Stimulated activated naive CD8-positive, alpha-beta T cell treated with anti-CD3 and anti-CD28 coated beads, Interleukin-15, Interleukin-2, amounts not matched to agents 100 U/mL and 50 U/mL, for 24 hours (primary cell): ENCODE measurements at places on chromosomes 3 and 15.

GRCh38 chr15:63800739-63801138 is 33.0 kb downstream of the HERC1 start:
- DNase-seq, result no peak

DNA sequence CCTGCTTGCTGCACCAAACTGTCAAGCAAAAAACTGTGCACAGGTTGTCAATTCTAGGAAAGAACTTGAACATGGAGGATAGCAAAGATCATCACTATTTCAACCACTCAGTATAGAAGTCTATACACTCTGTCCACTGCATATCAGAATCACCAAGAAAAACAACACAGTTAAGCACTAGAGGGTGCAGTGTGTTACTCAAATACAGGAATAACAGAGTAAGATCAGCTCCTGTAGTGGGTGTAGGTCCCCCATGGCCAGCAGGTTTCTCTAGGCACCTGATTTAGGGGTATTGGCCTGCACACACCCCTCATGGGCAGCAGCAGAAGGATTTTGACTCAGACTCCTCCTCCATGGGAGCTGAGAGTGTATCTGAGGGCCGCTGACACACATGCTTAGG is 464.1 kb downstream of the EPHA6 start:
- no peak for DNase-seq

GRCh38 chr15:62782071-62782841 is 260.3 kb upstream of the TPM1 start:
- DNase-seq, result peak; percentile 8

DNA sequence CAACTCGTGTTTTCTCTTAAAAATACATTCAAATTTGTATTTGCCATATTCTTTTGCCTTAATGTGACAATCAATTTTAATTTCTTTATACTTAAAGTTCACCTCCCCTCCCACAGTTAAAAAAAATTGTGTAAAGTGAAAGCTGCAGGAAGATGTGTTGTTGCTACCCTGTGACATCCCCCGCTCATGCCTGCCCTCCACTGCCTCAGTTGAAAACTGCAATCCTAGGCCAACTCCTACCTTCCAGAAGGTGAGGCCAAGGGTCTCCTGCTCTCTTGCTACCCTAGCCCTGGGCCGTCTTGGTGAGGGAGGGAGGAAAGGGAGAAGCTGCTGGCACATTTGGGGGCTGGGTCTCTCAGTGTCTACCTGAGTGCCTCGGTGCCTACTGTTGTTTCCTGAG is 57.0 kb upstream of the CMTM7 start:
- peak; percentile 46 for DNase-seq

DNA sequence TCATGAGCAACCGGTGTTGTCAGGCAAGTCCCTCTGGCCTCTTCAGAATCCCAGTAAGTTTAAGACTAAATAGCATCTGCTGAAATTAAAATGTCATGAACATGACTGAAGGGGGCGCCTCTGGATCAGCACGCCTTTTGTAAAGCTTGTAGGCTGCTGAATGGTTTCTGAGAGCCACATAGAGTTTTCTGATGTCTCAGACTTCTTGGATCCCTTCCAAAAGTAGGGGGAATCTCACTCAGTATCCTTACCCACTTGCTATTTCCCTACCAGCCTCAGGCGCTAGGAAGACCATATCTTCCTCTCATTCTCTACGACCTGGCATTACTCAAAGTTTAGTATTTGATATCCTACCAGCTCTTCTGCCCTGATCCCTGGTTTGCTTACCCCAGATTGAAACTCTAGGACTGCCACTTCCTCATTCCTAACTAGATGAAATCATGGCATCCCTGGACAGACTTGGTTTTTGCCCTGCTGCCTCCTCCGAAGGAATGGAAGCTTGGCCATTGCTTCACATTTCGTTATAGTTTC is 62.7 kb upstream of the CD47 start:
- DNase-seq, result peak; percentile 53

DNA sequence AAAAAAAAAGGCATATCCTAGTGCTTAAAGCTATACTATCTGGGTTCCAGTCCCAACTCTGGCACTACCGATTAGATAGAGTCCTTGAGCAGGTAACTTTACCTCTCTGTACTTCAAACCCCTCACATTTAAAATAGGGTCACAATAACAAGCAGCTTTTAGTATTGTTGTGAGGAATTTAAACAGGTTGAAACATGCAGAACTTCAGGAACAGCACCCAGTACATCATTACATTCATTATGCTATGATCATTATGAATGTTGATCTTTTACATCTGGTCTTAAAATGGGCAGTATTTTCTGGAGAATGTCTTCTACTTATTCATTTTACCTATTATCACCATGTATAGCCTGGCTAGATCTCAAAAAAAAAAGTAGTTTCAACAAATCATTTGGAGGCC is 176.1 kb upstream of the CCDC54 start:
- DNase-seq, result no peak

- DNase-seq, result no peak
Observed at GRCh38 chr3:170044795-170045244, 7.0 kb downstream of the GPR160 start.

DNA sequence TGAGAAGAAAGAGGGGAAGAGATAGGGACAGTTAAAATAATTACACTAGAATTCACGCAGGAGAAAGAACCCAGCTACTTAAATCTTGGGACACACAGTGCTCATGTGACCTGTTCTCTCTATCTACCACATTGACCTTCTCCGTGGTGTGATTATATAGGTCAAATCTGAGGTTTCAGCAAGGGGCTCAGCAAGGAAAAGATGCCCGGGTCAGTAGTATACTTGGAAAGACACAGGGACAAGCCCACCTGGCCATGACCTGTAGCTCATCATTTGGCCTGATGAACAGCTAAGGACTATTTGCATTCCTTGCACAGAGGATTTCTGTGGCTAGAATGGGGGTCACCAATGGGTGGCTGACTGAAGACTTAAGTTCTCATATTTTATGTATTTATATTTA is 71.9 kb downstream of the SSR3 start:
- no peak for DNase-seq

- DNase-seq, result no peak
Observed at GRCh38 chr3:133742351-133743091, 3.7 kb upstream of the TF start.

GRCh38 chr15:33179874-33180273 is 14.6 kb downstream of the FMN1 start:
- DNase-seq, result no peak

- DNase-seq, result no peak
Observed at GRCh38 chr3:2303566-2303965, 204.9 kb downstream of the CNTN4 start.

GRCh38 chr15:88627463-88627862 is 6.3 kb downstream of the AEN start:
- no peak for DNase-seq

DNA sequence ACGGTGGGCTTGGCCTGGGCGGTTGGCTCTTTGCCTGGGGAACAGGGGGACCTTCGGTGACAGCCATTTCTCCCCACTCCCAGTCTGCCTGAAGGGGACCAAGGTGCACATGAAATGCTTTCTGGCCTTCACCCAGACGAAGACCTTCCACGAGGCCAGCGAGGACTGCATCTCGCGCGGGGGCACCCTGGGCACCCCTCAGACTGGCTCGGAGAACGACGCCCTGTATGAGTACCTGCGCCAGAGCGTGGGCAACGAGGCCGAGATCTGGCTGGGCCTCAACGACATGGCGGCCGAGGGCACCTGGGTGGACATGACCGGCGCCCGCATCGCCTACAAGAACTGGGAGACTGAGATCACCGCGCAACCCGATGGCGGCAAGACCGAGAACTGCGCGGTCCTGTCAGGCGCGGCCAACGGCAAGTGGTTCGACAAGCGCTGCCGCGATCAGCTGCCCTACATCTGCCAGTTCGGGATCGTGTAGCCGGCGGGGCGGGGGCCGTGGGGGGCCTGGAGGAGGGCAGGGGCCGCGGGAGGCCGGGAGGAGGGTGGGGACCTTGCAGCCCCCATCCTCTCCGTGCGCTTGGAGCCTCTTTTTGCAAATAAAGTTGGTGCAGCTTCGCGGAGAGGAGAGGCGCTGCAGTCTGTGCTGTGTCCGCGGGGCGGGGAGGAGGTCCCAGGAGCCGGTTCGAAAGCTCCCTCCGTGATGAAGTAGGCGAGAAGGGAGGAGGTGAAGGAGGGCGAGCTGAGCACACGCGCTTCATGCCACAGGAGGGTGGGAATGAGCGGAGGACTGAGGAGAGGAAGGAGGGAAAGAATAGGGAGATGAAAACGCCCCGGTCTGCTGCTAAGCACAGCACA is 9.6 kb downstream of the CLEC3B start:
- DNase-seq, result peak; percentile 27

DNA sequence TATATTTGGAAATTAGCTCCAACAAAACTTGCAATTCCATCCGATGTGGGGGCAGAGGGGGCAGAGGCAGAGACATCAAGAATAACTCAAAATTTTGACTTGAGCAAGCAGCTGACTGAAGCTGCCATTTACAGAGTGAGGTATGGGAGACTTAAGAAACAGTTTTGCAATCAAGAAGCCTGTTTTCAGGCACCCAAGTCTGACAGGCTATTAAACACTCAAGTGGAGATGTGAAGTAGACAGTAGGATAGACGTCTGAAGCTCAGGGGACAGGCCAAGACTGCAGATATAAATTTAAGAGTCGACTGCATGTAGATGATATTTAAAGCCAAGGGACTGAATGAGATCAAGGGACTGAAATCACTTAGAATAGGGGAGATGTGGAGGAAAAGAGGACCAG is 9.9 kb upstream of the SH3BP5 start:
- DNase-seq, result no peak

DNA sequence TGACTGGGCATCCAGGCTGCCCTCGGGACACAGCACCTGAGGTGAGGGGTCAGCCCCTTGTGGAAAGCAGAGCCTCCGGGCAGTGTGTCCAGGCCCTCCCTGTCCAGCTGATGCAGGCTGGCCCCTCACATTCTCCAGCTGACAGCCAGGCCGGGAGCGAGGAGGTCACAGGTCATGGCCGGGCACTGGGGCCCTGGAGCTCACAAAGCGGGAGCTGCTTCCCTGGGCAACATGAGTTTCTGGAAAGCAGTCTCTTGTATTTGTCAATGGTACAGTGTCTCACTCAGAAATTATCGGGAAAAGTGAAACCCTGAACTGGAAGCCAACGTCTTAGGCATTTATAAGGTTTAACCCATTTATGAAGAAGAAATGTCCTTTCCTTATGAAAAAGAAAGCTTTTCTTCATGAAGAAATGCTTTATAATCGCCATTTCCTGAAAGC is 118.5 kb downstream of the OPA1 start:
- DNase-seq, result no peak
